Mucosa of gallbladder (tissue), 1 donor: ENCODE measurements at places on chromosomes 5 and 9. TPM values are rescaled to one million over a fixed set of nuclear protein-coding genes. Genes with fewer than 3 reads are reported as not detected.

PCDHGA4 gene
- 3.3 TPM for total RNA-seq

NPR3 gene
- 6.5 TPM for total RNA-seq

TAS2R1 gene
- not detected for total RNA-seq

MLANA gene
- not detected for total RNA-seq

CCL27 gene
- not detected for total RNA-seq

DMRT3 gene
- total RNA-seq = not detected

PCDHGA3 gene
- total RNA-seq = 4.0 TPM

BTNL3 gene
- total RNA-seq = 0.09 TPM

TICAM2 gene
- total RNA-seq = 3.3 TPM

TPPP gene
- total RNA-seq = 9.9 TPM

TPM2 gene
- 1,716 TPM for total RNA-seq

GKAP1 gene
- total RNA-seq = 14.0 TPM

GABRA1 gene
- total RNA-seq = not detected

C5orf34 gene
- 0.69 TPM for total RNA-seq

ITK gene
- total RNA-seq = 6.0 TPM

PCDHB15 gene
- total RNA-seq = 3.6 TPM

PCDHA3 gene
- 1.9 TPM for total RNA-seq

FCN2 gene
- 2.6 TPM for total RNA-seq

OCLN gene
- 152 TPM for total RNA-seq

ANKRD34B gene
- not detected for total RNA-seq

LCN1 gene
- not detected for total RNA-seq

ASB6 gene
- total RNA-seq = 21.0 TPM

FABP6 gene
- total RNA-seq = not detected

RASGRF2 gene
- 4.3 TPM for total RNA-seq

CTXN3 gene
- not detected for total RNA-seq

C9 gene
- total RNA-seq = 1.0 TPM

DCTN4 gene
- 69.4 TPM for total RNA-seq

SLC25A2 gene
- total RNA-seq = not detected

FBLL1 gene
- 0.23 TPM for total RNA-seq

NNT gene
- 107 TPM for total RNA-seq

C7 gene
- 355 TPM for total RNA-seq

PTPN3 gene
- 16.2 TPM for total RNA-seq

TMEM171 gene
- total RNA-seq = 1.6 TPM

CMBL gene
- total RNA-seq = 90.1 TPM

VLDLR gene
- 23.8 TPM for total RNA-seq

PCDHGA12 gene
- 10.2 TPM for total RNA-seq

ADAMTS2 gene
- 18.9 TPM for total RNA-seq

USP20 gene
- 41.0 TPM for total RNA-seq

NR2F1 gene
- 162 TPM for total RNA-seq

SPINK6 gene
- total RNA-seq = not detected

SOX30 gene
- 0.09 TPM for total RNA-seq

PCDHGA10 gene
- total RNA-seq = 6.2 TPM

RNF130 gene
- total RNA-seq = 85.6 TPM

NTNG2 gene
- total RNA-seq = 3.5 TPM

CCNH gene
- 35.8 TPM for total RNA-seq

OMD gene
- total RNA-seq = 4.8 TPM

GHR gene
- 4.4 TPM for total RNA-seq

NR6A1 gene
- 3.2 TPM for total RNA-seq

TMOD1 gene
- 11.4 TPM for total RNA-seq

DNAI1 gene
- total RNA-seq = 0.52 TPM

ELOVL7 gene
- 66.8 TPM for total RNA-seq

STC2 gene
- total RNA-seq = 10.3 TPM

IFNW1 gene
- total RNA-seq = not detected
